ENCODE measurements at places on chromosomes 6 and 20.

GRCh38 chr20:45363611-45364492 is 896 bp downstream of the SYS1 start:
- no peak for DNase-seq

DNA sequence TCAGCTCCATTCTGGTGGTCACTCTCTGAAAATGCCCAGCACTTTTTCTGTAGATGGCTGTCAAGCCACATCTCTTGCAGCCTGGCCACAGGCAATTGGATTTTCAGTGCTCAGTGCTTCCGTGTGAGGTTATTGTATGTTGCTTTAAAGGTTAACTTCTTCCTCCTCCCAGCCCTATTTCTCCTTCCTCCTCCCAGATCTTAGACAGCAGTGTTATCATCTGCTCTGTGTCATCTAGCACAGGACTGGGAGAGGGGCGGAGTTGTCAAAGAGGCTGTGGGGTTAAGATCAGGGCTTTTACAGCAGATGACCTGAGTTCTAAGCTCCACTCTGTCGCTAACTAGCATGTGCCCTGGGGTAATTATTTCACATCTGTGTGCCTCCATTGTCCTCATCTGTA is 129.0 kb downstream of the PHACTR3 start:
- DNase-seq = no peak

GRCh38 chr6:88963139-88964090 is at the start of gene RNGTT:
Gene RNGTT (minus strand): TSS chr6:88963618. CDS start chr6:88963409, 209 bp downstream.
- DNase-seq = peak; percentile 97

- no peak for DNase-seq
Observed at GRCh38 chr6:105515054-105515453, 112.2 kb upstream of the PREP start.

- no peak for DNase-seq
Observed at GRCh38 chr6:47076422-47077344, 34.6 kb upstream of the ADGRF1 start.

Measured in CD4-positive, alpha-beta T cell treated with Interferon alpha-2 for 1 hour (primary cell).